ENCODE measurements at places on chromosomes 11 and 22. TPM values are rescaled to one million over a fixed set of nuclear protein-coding genes. Genes with fewer than 3 reads are reported as not detected.
A peak's percentile ranks its signal among the peaks of the same experiment; 100 is the strongest.

DNA sequence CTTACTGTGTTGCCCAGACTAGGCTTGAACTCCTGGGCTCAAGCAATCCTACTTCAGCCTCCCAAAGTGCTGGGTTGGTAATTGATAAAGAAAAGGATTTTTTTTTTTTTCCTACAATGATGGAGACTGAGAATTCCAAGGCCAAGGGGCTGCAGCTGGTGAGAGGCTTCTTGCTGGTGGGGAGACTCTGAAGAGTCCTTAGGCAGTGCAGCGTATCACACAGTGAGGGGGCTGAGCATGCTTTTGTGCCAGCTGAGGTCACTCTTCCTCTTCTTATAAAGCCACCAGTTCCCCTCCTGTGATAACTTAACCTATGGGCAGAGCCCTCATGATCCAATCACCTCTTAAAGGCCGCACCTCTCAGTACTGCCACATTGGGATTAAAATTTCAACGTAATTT lies 28.2 kb upstream of the CCDC81 start:
- DNase-seq: no peak

The APOL1 gene
- 49.3 TPM for total RNA-seq

GRCh38 chr11:59173080-59173963 lies 1.4 kb downstream of the DTX4 start:
- DNase-seq: no peak

GRCh38 chr11:20125927-20126326 lies 34.3 kb downstream of the DBX1 start:
- no peak for DNase-seq

DNA sequence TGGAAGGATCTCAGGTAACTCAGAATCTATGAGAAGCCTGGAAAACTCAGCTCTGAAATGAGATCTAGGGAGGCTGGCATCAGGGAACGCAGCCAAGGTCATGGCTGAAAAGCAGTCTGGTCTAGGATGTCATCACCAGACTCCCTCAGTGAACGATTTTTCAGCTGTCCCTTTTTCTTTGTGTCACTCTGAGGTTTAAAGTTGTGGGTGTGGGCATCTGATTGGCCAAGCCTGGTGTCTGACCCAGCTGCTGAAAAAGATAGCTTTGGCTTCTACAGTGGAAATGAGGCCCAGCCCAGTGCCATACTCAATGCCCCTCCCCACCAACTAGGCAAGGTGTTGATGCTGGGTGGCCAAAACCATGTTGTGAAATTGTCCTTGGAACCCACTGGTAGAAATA lies 14.5 kb downstream of the RPS3 start:
- no peak for DNase-seq

The MUC2 gene
- 0.04 TPM for total RNA-seq

DNA sequence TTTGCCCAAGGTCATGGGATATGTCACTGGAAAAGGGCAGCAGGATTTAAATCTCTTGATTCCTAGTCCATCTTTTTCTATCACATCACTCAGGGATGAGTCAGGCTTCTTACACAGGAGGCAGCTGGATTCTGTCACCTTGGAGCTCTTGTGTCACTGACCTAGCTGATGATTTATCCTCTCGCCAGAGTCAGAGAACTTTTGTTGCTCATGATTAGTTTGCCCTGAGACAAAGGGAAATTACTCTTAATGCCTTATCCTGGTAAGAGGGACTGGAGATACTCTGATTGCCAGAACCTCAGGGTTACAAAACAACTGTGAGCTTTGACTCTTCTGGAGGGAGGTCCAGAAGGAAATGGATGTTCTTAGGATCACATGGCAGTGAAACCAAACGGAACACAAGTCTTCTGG lies 10.1 kb downstream of the COA4 start:
- DNase-seq: no peak

DNA sequence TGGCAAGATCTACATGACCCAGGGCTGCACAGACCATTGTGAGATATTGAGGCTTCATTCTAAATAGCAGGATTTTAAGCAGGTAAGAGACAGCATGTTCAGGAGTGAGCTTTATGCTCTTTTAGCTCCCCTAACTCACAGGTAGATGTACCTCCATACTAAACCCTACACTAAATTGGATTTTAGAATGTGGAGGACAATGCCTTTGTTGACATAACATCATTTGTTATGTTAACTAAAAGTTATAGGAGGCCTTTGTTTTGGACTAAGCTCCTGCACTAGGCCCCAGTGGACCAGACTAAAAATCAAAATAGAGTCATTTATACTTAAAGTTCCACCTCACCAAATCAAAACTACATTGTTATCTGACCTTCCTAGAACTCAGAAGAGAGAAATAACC lies 6.8 kb downstream of the DDIAS start:
- no peak for DNase-seq

- no peak for DNase-seq
Observed at GRCh38 chr22:43313244-43313889, 29.8 kb downstream of the SCUBE1 start.

The GPHA2 gene
- total RNA-seq: not detected

DNA sequence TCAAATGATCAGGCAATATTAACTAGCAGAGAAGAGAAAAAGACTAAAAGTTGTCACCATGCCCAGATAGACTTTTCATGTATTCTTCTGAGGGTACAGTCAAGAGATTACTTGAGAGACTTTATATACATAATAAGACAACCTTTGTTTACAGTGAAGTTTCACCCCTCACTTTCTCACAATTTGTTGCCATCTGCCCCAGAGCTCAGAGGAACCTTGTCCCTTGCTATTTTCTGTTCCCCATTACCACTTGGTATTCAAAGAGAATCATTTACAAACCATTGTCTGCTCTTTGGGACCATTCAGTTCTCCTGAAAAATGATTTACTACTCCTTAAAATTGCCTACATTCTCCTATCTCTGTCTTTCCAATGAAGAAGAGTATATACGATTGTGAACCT lies 544.6 kb downstream of the CNTN5 start:
- DNase-seq: no peak

DNA sequence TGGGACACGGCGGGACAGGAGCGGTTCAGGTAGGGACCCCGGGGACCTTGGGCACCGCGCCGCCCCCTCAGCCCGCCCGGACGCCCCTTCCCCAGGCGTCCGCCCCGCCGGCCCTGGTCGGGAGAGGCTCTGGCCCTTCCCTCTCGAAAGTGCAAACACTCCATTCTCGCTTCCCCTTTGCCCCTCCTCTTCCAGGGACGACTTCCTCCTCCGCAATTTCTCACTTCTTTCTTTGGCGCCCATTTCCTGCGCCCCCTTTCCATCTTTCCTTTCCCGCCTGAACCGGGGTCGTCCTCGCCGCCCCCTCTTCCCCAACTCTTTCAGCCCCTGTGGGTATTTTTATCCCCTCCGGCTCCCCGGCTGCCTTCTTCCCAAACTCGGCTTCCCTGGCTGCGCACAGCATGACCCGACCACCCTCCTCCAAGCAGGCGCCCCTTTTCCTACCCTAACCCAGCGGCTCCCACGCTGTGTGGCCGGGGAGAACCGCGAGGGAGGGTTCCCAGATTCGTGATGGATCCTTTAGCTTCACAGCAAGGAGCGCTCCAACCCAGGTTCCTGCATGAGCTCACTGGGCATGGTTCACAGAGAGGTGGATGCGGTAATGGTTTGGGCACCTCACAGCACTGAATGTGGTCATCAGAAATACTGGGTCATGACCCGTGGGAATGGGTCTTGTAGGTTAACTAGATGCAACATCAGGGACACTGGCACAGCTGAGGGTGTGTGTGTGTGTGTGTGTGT lies 689 bp downstream of the RAB39A start:
- DNase-seq: no peak

DNA sequence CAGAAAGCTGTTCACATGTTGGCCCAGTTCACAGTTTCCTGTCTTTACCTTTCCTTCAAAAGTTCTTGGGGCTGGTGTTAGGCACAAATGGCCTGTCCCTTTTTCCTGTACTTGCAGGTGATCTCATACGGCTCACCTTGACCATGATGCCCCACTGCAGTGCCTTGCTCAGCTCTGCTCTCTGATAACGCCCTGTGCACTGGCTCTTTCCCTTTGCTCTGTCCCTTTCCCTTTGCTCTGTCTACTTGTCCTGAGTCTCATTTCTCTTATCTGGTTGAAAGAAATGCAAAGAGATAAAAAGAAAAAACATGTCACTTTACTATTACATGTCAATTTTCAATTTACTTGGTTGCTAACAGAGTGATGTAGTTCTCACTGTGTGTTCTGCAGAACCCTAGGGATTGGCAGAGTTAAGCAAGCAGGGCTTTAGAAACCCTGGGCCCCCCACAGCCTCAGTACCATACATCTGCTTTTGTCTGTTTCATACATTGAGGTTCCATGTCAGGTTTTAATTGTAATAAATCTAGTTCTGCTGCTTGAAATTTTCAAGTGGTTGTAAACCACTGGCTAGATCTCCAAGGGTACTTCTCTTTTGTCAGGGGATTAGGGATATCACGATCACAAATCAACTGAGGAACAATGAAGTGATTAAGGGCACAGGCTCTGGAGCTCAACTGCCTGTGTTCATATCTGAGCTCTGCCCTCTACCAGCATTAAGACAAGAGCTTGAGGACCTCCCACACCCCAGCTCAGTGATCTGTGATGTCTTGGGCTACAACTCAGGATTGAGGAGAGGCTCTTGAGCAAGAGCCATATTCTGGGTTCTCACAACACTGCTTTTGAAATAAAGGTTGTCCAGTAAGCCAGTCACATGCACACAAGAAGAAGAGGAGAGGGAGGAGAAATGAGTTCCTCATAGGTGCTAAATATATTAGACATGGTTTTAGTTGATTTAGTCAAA lies 16.3 kb upstream of the SORL1 start:
- DNase-seq: no peak

The OR8D2 gene
- total RNA-seq: not detected

GRCh38 chr11:22157531-22157930 lies 35.4 kb upstream of the ANO5 start:
- DNase-seq: no peak

DNA sequence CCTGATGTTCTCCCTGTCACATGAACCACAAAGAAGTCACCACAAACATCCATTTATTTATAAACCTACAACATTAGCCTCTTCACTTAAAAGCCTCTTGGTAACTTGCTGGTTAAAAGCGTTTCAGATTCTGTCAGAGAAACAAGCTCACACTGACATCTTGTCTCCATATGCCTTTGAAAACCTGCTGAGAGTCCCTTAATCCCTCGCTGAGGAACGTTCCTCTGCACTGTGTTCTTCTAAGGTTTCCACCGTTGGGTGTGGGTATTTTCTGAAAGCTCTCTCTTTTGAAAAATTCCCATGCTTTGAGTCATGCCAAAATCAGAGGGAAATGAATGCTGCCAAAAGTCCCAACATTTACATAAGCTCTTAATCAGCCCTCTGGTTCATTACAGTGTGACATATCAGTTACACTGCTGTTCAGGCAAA lies 149.8 kb downstream of the CCDC34 start:
- no peak for DNase-seq

- DNase-seq: peak; percentile 22
Observed at GRCh38 chr22:35840302-35840739, 122.6 kb downstream of the APOL5 start.

- DNase-seq: no peak
Observed at GRCh38 chr11:70072861-70073755, 5.0 kb upstream of the ANO1 start.

Measured in esophagus squamous epithelium (tissue), 5 donors.